ENCODE measurements at places on chromosomes 11 and 22.

- DNase-seq: no peak
Observed at GRCh38 chr11:44221456-44221855, 88.5 kb downstream of the ALX4 start.

DNA sequence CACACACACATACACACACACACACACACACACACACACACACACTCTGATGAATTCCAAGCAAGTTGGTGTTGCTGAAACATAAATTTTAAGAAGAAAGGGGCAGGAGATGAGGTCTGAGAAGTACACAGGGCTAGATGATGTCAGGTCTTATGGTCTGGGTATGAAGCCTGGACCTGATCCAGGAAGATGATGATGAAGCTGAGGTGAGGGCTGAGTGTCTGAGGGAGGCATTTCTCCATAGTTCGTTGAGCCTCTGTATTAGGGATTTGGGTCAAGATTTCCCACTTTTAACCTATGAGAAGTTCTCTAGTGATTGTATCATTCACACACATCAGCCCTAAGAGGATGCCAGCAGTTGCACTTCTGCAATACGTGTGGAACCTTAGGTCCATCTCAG is 32.6 kb downstream of the KREMEN1 start:
- no peak for DNase-seq

GRCh38 chr11:65446446-65447277 is 24.1 kb downstream of the NEAT1 start:
- DNase-seq: no peak

DNA sequence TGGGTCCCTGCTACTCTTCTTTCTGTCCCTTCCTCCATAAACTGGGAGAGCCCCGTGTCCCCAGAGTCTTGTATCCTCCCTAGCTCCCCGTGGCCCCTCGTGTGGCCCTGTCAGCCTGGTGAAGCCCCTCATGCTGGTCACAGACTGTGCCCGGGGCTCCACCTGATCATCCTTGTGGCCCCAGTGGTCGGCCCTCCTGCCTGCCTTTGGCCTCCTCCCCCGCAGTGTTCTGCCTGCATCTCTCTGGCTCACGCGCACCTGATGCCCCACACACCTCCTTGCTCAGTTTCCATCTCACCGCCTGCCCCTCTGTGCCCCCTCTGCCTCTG is 1.2 kb upstream of the CABP2 start:
- DNase-seq: no peak

- DNase-seq: no peak
Observed at GRCh38 chr11:71998649-71999310, at the start of gene IL18BP. Gene IL18BP, plus strand, starts transcription at chr11:71998909. Its CDS starts 1,076 bp downstream, at chr11:71999985.

DNA sequence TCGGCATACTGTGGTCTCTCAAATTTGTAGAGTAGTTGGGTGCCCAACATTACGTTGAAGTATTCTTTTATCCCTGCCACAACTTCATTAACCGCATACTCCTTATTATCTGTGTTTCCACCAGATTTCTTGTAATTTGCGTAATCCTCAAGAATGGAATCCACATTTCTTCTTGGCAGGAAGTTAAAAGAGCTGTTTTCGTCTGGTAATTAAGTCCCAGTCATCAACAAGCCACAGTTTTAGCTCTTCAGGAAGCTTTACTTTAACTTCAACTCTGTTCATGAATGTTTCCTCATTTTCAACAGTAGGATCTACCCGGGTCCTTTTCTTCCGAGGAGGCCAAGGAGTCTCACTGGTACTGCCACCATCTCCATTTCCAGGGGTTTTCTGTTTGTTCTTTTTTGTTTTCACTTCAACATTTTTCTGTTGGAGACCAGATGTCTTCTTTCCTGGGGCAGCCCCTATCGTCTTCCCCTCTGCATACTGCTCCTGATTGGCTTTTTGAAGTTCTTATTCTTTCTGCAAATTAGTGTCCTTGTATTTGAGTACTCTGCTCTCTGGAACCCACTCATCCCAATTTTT is 30.3 kb downstream of the PDE3B start:
- DNase-seq: no peak

- no peak for DNase-seq
Observed at GRCh38 chr22:36687516-36687915, 16.0 kb downstream of the CACNG2 start.

- DNase-seq: no peak
Observed at GRCh38 chr22:45211435-45211834, 29.3 kb downstream of the KIAA0930 start.

GRCh38 chr22:46587492-46588278 is 32.5 kb upstream of the GRAMD4 start:
- DNase-seq: peak; percentile 50

GRCh38 chr11:15048616-15049015 is 24.8 kb upstream of the CALCB start:
- no peak for DNase-seq

DNA sequence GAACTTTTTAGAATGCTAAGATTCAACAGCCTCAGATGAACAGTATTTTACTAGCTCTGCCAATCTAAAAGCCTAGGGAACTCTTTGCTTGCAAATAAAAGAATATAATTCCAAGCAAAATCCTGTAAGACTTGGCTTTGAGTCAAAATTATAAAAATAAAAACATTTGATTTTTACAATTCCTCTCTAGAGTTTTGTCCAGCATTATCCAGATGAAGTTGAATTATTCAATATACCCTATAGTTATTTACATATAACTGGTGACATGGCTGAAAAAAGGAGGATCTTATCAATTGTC is 378.3 kb downstream of the ETS1 start:
- no peak for DNase-seq

DNA sequence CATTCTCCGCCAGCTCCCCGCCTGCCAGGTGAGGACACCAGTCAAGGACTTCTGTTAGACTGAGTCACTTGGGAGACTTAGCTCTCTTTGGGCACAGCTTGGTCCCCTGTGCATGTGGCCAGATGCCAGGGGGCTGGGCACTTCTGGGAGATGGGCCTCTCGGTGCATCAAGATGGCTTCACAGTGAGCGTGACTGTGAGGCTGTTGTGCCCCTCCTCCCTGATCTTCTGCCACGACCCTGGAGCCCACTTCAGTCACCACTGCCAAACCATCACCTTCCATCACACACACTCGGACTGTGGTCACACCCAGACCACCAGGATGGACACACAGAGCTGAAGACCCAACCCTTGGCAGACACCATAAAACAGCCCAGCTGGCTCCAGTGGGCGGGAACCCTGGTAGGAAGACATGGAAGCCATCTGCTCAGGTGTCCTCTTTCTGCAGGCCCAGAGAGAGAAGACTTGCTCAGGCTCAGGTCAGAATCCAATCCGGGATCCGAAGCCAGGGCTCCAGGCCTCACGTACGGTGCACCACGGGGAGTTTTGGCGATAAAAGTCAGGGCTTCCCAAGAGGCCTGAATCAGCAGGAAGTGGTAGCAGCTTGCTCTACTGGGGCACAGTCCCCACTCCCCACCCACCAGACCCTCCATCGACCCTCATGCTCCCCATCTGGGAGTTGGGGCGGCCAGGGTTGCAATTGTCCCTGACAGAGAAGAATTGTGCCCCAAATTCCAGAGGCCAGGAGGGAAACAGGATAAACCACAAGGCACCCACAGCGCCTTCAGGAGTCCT is 29.8 kb upstream of the CD5 start:
- DNase-seq: no peak

DNA sequence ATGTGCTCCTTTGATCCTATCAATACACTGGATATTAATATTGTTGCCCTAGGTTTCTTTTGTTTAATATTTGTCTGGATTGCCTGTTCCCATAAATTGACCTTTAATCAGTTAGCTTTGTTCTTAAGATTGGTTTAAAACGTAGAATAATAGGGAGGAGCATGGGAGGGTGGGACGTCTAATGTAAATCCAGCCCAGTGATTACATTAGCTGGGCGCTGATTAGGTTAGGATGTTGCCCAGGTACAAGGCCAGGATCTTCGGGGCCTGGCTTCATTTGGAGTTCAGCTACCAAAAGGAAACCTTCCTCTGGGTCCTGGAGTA is at the start of gene SRSF8:
TSS of gene SRSF8 (plus strand) at position 204 of the 323 bp plus-strand sequence. CDS start 308 bp downstream, outside the sequence.
- no peak for DNase-seq

DNA sequence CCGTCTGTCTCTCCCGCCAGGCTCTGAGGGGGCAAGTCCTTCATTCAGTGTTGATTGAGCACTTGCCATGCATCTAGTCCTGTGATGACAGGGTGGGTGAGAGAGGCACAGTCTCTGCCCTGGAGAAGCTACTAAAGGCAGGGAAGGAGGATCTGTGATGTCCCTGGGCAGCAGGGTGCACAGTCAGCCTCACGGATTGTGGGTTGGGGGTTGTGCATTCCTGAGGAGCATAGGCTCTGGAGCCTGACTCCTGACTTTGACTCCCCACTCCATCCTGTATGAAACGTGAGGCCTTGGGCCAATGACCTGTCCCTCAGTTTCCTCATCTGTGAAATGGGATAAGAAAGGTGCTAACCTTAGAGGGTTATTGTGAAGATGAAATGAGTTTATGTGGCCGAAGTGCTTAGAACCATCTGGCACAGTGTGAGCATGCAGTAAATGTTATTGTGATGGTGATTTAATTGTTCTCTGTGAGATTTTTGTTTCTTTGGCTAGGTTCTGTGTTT is 4.7 kb downstream of the SLC22A8 start:
- DNase-seq: no peak

DNA sequence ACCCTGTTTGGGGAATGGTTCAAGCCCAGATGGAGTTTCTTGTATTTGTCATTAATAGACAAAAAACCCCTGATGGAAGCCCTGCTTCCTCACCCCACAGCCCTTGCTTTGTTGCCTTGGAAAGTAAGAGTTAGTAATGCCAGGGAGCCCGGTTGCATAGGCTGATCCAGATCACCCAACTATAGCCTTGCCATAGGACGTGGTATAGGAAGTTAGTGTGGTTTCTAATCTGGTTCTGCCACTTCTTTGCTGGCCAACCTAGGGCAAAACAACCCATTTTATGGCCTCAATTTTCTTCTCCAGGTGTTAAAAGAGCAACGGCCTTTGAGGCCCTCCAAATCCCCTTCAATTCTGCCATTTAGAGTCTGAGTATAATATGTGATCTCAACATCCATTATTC is 97.9 kb downstream of the STIM1 start:
- no peak for DNase-seq

GRCh38 chr22:50325444-50326224 is 1.2 kb downstream of the DENND6B start:
- no peak for DNase-seq

GRCh38 chr11:134592391-134592990 is 180.4 kb upstream of the B3GAT1 start:
- peak; percentile 71 for DNase-seq

GRCh38 chr11:70597751-70598625 is 199.7 kb downstream of the CTTN start:
- no peak for DNase-seq

GRCh38 chr11:72828081-72828567 is 13.9 kb downstream of the ATG16L2 start:
- DNase-seq: no peak

DNA sequence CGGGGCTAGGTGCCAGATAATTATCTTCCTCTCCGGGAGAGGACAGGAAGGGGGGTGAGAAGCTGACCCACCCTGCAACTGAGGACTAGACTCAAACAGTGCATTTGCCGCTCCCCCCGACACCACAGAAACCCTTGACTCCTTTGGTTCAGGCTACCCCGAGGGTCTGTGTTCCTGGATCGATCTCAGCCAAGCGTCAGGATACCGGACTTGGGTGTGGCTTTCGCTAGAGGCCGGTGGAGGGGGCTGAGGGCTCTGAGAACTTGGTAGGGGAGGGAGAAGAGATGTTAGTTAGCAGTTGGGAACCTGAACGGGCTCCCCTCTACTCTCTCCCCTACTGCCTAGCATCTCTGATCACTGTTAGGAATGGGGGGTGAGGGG is 840 bp downstream of the SEZ6L start:
- no peak for DNase-seq

GRCh38 chr22:32623943-32624342 is 149.3 kb downstream of the FBXO7 start:
- DNase-seq: no peak

- no peak for DNase-seq
Observed at GRCh38 chr22:24504956-24505736, 10.0 kb downstream of the UPB1 start.

DNA sequence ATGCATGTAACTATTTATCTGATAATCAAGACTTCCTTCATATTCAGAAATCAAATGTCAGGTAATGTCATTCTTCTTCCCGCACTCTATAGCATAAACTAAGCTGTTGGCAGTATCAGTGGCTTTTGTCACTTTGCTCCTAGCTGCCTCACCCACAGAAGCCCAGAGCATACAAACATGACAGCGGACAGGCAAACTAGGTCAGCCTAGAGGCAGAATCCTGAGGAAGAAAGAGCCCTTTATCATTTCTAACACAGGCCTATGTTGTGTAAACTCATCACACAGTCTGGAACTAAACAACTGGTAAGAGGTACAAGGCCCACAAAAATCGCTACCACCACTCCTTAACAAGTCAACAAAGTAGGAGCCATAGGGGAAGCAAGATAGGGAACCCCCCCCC is 21.0 kb downstream of the GUCY1A2 start:
- DNase-seq: no peak

DNA sequence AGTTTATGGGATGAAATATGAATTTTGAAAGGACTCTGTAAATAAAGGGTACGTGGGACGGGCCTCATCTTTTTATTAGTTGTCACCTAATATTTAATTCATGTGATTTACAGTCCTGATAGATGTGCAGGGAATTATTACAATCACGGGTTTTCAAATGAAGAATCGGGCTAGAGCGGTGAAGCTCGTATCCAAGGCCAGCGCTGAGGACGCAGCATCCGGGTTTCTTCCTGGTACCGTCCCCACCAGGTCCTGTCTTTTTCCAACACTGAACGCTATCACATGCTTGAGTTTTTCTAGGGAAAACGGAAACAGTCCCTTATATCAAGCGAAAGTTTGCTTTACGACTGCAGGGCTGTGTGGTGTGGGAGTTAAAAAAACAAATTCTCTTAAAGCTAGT is 787 bp downstream of the SMDT1 start:
- DNase-seq: no peak

DNA sequence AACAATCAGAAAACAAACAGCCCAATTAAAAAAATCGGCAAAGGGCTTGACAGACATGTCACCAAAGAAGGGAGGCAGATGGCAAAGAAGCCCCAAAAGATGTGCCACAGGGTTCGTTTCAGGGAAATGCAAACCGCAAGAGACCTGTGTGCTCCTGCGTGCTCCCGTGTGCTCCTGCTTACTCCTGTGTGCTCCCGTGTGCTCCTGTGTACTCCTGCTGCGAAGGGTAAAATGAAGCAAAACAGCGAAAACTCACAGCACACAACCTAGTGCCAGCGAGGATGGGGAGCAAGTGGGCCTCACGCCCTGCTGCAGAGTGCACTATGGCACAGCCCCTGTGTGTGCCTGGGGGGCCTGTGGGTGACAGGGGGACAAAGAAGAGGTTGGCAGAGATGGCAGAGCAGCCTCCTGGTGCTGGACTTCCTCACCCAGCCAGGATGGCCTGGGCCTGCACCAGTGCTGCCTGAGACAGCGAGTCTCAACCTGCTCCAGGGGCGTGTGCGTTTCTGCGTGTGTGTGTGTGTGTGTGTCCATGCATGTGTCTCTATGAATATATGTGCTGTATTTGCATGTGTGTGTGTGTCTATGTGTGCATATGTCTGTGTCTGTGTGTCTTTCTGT is 14.0 kb downstream of the ASCL2 start:
- DNase-seq: no peak
